ENCODE measurements at places on chromosomes 12 and 14.

GRCh38 chr14:88871429-88871828 lies 47.0 kb downstream of the TTC8 start:
- no peak for DNase-seq

DNA sequence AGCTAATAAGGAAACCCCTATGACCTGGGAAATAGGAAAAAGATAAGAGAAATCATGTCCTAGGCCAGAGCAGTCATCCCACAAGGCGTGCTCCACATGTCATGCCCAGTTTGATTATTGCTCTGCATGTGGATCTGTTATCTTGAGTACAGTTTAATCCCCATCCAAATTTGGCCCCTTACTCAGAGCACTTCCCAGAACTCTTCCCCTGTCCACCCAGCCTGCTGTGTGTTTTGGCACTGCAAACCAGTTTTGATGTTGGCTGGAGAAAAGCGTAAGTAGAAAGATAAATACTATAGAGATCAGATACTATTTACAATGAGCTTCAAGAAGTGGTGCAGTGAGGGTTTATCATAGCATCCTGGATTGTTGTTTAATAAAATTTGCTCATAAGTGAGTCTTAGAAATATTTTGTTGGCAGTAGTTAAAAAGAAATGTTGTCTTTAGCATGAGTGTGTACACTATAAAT lies 83.8 kb downstream of the PTPRB start:
- no peak for DNase-seq

- DNase-seq = no peak
These were observed 151.6 kb downstream of the ADGRD1 start for GRCh38 chr12:131105351-131105735.

- DNase-seq = no peak
These were observed 82.0 kb upstream of the PTHLH start for GRCh38 chr12:28054583-28054982.

DNA sequence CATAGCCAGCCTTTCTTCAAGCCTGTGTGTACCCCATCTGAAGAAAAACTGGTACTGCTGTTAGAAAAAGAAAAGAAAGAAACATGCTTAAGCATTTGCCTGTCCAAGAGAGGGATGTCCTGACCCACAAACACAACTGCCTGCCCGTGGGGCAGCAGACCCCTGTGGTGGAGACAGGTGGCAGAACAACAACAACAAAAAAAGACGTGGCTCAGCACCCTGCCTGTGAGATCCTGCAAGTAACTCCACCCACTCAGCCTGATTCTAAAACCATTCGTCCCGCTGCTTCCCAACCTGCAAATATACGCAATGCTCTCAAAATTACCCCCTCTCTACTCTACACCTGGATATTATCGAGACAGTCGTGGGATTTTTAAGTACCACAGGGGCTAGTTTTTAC lies 64.9 kb upstream of the ZDHHC17 start:
- DNase-seq = no peak

DNA sequence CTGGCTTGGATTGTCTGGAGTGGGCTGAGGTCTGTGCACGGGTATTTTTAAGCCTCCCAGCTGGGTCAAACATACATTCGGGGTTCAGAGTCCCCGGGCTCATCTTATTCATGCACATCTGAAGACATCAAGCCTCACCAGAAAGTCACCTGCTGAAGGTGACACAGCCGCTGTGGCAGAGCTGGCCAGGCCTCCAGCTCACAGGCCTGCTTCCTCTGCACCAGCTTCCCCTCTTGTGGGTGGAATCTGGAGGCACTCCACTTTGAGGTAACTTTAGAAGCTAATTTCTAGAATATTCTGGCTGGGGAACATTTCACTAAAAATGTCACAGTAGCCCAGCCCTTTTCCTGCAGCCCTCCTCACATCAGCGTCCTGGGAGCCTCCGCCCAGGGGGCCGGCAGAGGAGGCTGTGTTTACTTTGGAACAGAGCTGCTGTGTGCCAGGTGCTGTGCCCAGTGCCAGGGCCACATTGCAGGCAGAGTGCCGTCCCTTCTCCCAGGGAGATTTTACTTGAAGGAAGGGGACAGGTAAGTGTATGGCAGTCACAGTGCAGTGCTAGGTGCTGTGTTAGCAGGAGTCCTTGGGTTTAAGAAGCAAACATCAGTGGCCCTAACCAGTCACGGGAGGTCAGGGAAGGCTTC lies 62.2 kb downstream of the TSPAN11 start:
- no peak for DNase-seq

- no peak for DNase-seq
These were observed 8.3 kb downstream of the CALM1 start for GRCh38 chr14:90405101-90405500.

DNA sequence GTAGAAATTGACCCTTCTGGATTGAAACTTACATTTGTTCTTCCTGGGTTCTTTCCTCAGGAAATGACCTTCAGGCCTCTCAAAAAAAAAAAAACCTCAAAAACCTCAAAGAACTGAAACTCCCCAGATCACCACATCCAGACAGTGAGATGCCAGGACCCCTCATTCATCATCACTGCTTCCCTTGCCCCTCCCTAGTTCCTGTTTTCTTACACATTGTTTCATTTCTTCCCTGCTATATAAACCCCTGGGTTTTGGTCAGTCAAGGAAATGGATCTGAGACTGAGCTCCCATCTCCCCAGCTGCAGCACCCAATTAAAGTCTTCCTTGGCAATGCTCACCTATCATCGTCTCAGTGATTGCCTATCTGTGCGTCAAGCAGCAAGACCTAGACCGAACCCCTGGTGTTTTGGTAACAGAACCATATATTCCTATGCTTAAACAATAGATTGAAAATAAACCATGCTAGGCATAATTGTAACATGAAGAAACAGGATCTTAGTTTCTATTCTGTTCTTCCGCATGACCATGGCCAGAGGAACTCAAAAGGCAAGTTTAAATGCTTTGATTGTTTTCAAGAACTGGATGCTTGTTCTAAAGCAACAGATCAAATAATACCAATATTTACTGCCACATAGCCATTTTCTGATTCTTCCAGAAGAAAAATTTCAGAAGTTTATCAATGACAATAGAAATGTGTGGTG lies 108.0 kb upstream of the MAX start:
- no peak for DNase-seq

GRCh38 chr12:89424389-89424788 lies 72.1 kb upstream of the DUSP6 start:
- no peak for DNase-seq

GRCh38 chr14:63432228-63432627 lies 110.9 kb downstream of the PPP2R5E start:
- no peak for DNase-seq

GRCh38 chr12:13126494-13126893 lies 23.0 kb upstream of the GSG1 start:
- DNase-seq = no peak

- no peak for DNase-seq
These were observed 535.3 kb downstream of the GALC start for GRCh38 chr14:87457720-87458119.
